Activated CD8-positive, alpha-beta memory T cell treated with anti-CD3 and anti-CD28 coated beads, Interleukin-2, amount 10 ng/mL, durations not matched to agents 7 days and 5 days (primary cell): ENCODE measurements at places on chromosomes 5 and 9.

- DNase-seq, result no peak
- no peaks in the 10 kb centered on the region for H3K4me1 ChIP-seq
- H3K27me3 ChIP-seq, result no peaks in the 10 kb centered on the region
These were observed 181.9 kb downstream of the ADAMTS6 start for GRCh38 chr5:65299861-65300260.

DNA sequence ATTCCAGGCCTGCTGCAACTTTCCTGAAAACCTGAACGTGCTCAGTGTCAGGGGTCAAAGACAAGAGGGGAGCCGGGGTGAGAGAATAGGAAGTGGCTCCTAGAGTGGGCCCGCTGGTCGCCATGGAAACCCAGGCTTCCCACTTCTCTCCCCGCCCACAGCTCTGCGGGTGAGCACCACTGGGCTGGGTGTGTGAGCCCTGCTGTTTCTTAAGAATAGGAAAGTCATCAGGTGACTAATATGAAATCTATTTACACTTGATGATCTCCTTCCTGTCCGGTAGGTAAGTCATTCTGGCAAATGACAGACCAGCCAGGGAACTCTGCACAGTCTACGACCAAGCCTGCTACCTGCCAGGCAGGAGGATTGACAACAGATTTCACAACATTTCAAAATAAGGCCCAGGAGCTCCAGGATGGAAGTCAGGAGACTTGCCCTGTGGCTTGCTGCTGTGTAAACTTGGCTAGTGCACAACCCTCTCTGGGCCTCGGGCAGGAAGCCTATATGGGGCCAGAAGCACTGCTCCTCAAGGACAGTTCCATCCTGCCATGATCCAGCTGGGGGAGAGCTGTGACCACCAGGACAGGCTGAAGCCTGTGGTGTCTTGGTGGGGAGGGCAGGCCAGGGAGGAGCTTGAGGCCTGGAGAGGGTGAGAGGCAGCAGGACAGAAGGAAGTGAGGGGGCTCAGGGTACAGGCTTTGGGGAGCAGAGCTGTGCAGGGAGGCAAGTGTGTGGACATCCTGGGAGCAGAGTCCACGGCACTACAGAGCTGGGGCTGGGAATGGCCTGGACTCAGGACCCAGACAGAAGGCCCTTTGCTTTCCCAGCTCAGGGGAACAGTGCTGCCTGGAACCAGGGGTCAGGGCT, 60.6 kb downstream of the SHB start:
- H3K4me1 ChIP-seq, result peaks cover 30% of the 10 kb centered on the region
- peak; percentile 77 for DNase-seq
- no peak overlapping the region for H3K4me3 ChIP-seq
- peak overlapping the region; percentile 75 for H3K27ac ChIP-seq

DNA sequence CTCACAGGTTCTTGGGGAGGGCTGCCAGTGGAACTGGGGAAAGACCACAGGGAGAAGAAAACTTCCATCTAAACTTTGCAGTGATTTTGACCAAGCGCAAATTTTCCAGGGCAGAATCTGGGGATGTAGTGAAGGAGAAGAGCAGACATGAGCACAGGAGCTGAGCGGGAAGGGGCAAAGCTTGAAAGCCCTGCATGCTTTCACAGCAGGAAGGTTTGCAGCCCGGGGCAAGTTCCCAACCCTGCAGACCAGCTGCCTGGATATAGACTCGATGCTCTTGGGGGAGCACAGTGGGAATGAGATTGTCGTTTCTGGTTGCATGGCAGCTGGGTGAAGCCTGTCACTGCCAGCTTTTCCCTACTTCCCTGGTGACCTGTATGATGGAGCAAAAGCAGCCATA, 276.8 kb upstream of the RORB start:
- no peak for DNase-seq
- H3K4me3 ChIP-seq, result no peak overlapping the region
- H3K27ac ChIP-seq, result no peak overlapping the region
- no peaks in the 10 kb centered on the region for H3K4me1 ChIP-seq

DNA sequence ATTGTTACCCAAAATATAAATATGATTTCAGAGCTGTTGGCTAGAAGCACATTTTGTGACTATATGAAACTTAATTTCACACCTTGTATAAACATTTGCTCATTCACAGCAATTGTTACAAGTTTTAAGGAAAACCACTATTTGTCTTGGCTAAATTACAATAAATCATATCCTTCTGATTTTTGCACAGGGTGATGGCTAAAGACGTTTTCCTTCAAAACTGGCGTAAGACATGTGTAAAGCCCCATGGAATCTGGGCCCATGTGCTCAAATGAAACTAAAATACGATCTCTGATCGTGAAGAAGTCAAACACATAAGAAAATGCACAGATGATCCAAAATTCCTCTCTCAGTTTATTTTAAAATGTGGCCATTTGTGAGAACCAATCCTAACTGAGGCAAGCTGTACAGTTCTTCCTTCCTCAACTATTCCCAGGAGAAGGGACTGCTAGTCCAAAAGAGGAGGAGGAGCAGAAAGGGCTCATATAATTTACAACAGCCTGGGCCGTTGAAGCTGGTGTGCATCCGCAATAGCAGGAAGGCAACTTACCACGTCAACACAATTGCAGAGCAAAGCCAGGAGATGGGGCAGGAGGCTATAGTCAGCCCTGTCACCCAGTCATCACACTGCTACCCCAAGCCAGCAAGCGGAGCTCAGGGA, 98.4 kb downstream of the MED27 start:
- no peaks in the 10 kb centered on the region for H3K27me3 ChIP-seq
- H3K4me3 ChIP-seq, result no peak overlapping the region
- H3K4me1 ChIP-seq, result no peaks in the 10 kb centered on the region
- H3K36me3 ChIP-seq, result no peaks in the 10 kb centered on the region
- H3K27ac ChIP-seq, result no peak overlapping the region

DNA sequence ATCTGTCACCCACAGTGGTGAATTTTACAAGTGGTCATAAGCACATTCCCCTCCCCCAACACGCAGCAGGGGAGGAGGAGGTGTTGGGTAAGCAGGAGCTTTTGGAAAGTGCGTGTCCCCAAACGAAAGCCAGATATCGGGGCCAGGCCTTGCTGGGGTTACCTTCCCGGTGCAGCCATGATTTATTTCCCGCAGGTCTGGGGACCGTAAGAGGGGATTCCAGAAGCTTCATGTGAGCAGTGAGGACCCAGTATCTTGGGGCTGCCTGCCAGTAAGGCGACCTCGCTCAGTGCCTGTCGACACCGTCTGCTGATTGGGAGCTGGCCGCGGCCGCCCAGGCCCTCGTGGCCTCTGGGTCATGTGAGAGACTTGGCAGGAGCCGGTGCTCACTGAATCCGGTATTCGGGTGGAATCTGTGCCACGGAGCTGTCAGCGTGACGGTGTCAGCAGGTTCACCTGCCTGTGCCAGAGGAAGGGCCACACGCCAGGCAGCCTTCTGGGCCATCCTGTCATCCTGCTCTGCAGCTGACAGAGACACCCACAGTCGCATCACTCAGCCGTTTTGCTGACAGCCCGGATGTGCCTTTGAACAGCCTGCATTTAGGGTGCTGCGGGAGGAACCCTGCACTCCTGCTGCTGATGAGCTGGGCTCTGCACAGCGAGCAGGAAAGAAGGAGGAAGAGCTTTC, 37.3 kb downstream of the SEC61B start:
- H3K4me1 ChIP-seq, result peaks cover 20% of the 10 kb centered on the region
- H3K27ac ChIP-seq, result peak overlapping the region; percentile 87
- DNase-seq, result peak; percentile 77
- peak overlapping the region; percentile 25 for H3K4me3 ChIP-seq
- no peaks in the 10 kb centered on the region for H3K27me3 ChIP-seq

DNA sequence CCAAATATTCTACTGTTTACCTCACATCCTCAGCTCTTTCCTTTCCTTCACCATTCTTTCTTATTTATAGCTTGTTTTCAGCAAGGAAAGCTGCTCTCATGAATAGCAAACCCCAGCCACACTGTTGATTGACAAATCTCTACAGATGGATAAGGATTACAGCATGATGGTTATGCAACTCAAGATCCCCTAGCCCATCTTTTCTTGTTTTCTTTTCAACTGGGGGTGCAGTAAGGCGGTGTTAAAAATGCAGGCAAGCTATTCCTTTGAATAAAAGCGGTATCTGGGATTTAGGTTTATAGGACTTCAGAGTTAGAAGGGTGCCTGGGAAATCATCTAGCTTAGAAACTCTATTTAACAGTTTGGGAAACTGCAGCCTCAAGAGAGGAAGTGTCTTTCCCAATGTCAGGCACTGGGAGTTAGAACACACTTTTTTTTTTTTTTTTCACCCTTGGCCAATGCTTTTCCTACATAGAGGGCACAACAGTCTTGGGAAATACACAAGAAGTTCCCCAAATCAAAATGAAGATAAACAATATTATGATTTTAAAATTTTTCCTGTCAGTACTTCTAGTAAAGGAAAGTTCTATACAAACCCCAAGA, 2.6 kb downstream of the SPARC start:
- H3K27ac ChIP-seq, result no peak overlapping the region
- H3K36me3 ChIP-seq, result no peaks in the 10 kb centered on the region
- no peak overlapping the region for H3K4me3 ChIP-seq
- H3K4me1 ChIP-seq, result peaks cover 9% of the 10 kb centered on the region

GRCh38 chr5:74865804-74866595, at the start of gene FAM169A:
TSS of gene FAM169A (minus strand) at chr5:74866387. CDS start at chr5:74841676, 24,711 bp downstream.
- peak within 1 kb of the TSS; percentile 78 for H3K4me3 ChIP-seq
- DNase-seq, result peak; percentile 51
- peaks cover 13% of the 10 kb centered on the region for H3K4me1 ChIP-seq
- peaks cover 1% of the 10 kb centered on the region for H3K36me3 ChIP-seq
- peak within 1 kb of the TSS; percentile 77 for H3K27ac ChIP-seq

GRCh38 chr9:27945386-27945785, 372.1 kb upstream of the C9orf72 start:
- no peaks in the 10 kb centered on the region for H3K36me3 ChIP-seq
- no peak for DNase-seq
- no peak overlapping the region for H3K27ac ChIP-seq
- H3K4me1 ChIP-seq, result no peaks in the 10 kb centered on the region
- H3K4me3 ChIP-seq, result no peak overlapping the region

DNA sequence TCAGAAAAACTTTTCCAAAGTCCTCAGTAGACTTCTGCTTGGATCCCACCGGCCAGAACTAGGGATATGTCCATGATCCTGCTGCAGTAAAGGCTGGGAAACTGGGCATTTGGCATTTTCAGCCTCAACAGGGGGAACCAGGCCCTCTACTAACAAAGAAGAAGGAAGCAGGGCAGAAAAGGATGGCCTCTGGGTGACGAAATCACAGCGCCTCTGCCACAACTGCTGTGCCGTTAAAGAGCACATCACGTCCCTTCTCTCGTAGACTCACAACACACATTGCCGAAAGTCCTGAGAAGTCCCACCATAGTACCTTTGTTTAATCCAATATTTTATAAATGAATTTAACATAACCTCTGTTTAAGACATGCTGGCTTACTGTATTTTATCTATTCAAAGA, 10.4 kb upstream of the AFAP1L1 start:
- DNase-seq, result no peak
- peaks cover 34% of the 10 kb centered on the region for H3K27me3 ChIP-seq
- H3K27ac ChIP-seq, result no peak overlapping the region
- H3K4me1 ChIP-seq, result no peaks in the 10 kb centered on the region
- no peak overlapping the region for H3K4me3 ChIP-seq

GRCh38 chr9:136952321-136952850, 313 bp downstream of the LCN12 start:
- H3K27ac ChIP-seq, result no peak overlapping the region
- H3K36me3 ChIP-seq, result peaks cover 2% of the 10 kb centered on the region
- no peak overlapping the region for H3K4me3 ChIP-seq
- H3K4me1 ChIP-seq, result peaks cover 5% of the 10 kb centered on the region
- no peak for DNase-seq

GRCh38 chr9:99172124-99173091, 49.3 kb downstream of the ALG2 start:
- H3K27ac ChIP-seq, result no peak overlapping the region
- no peak for DNase-seq
- no peaks in the 10 kb centered on the region for H3K27me3 ChIP-seq
- no peak overlapping the region for H3K4me3 ChIP-seq
- H3K4me1 ChIP-seq, result peaks cover 44% of the 10 kb centered on the region
- H3K36me3 ChIP-seq, result no peaks in the 10 kb centered on the region
